Heart left ventricle (tissue), 16 donors: ENCODE measurements at places on chromosomes 6 and 20. TPM values are rescaled to one million over a fixed set of nuclear protein-coding genes. Genes with fewer than 3 reads are reported as not detected.

WFDC12 gene
- not detected for total RNA-seq

LRRN4 gene
- total RNA-seq: 18.7 TPM

TNFRSF6B gene
- total RNA-seq: 2.3 TPM

MMP24 gene
- 0.25 TPM for total RNA-seq

TSBP1 gene
- total RNA-seq: not detected

TP53INP2 gene
- 70.4 TPM for total RNA-seq

PPP1R16B gene
- 7.3 TPM for total RNA-seq

TRIM15 gene
- not detected for total RNA-seq

LY6G6F gene
- total RNA-seq: not detected

NKX2-2 gene
- total RNA-seq: 0.19 TPM

IL20RA gene
- 6.9 TPM for total RNA-seq

TSPYL4 gene
- 32.7 TPM for total RNA-seq

PPP1R14C gene
- total RNA-seq: 75.7 TPM

MYLIP gene
- total RNA-seq: 11.1 TPM

HNF4A gene
- not detected for total RNA-seq

GDAP1L1 gene
- 0.58 TPM for total RNA-seq

ATG5 gene
- total RNA-seq: 23.9 TPM

MACROD2 gene
- total RNA-seq: 5.4 TPM

OR12D3 gene
- not detected for total RNA-seq

TMEM244 gene
- not detected for total RNA-seq

RXRB gene
- total RNA-seq: 33.6 TPM

SAMD5 gene
- total RNA-seq: 0.58 TPM

NR2E1 gene
- not detected for total RNA-seq
